ENCODE measurements at places on chromosomes 6 and 20. TPM values are rescaled to one million over a fixed set of nuclear protein-coding genes. Genes with fewer than 3 reads are reported as not detected.

DNA sequence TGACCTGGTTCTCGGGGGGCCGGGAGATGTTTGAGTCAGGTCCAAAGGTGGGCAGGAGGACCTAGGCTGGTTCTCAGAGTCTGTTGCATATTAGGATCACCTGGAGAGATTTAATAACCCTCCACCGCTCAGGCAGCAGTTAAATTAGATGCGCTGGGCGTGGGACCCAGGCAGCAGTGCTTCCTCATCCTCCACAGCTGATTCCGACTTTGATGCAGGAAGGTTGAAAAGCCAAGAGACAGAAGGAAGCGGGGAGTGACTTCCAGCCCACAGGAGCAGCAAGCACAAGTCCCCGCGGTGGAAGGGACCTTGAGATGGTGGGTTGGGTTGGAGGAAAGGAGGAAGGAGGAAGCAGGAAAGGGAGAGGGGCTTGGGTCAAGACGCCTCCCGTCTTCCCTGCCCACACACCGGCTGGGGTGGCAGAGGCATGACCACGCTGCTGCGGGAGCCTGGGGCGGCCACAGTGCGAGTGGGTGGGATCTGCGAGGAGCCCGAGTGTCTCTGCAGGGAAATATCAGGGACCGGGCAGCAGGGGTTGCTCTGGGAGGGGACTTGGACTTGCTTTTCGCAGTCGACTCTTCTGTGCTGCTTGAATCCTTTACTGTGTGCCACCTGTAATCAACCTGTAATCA lies 146.0 kb downstream of the PHACTR3 start:
- no peak for DNase-seq

- DNase-seq = no peak
Measured at GRCh38 chr20:24442909-24443308, 26.5 kb upstream of the SYNDIG1 start.

- DNase-seq = no peak
Measured at GRCh38 chr20:57958050-57958420, 248.2 kb upstream of the PMEPA1 start.

DNA sequence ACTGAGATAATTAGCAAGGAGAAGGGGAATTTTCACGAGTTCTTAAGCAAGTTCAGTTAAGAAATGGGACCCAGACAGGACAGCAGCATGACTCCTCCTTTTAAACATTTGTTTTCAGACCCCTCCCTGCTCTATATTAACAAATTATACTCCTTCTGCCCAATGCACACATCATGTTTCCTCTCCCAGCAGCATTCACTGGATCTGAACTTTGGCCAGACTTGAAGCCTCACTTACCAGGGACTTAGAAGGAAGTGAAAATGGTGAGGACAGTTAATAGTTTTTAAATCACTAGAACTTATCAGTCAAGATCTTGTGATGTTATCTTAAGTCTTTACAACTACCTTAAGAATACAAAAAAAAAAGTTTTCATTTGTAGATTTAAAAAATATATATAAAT lies 1174.7 kb upstream of the MAP3K7 start:
- no peak for DNase-seq

DNA sequence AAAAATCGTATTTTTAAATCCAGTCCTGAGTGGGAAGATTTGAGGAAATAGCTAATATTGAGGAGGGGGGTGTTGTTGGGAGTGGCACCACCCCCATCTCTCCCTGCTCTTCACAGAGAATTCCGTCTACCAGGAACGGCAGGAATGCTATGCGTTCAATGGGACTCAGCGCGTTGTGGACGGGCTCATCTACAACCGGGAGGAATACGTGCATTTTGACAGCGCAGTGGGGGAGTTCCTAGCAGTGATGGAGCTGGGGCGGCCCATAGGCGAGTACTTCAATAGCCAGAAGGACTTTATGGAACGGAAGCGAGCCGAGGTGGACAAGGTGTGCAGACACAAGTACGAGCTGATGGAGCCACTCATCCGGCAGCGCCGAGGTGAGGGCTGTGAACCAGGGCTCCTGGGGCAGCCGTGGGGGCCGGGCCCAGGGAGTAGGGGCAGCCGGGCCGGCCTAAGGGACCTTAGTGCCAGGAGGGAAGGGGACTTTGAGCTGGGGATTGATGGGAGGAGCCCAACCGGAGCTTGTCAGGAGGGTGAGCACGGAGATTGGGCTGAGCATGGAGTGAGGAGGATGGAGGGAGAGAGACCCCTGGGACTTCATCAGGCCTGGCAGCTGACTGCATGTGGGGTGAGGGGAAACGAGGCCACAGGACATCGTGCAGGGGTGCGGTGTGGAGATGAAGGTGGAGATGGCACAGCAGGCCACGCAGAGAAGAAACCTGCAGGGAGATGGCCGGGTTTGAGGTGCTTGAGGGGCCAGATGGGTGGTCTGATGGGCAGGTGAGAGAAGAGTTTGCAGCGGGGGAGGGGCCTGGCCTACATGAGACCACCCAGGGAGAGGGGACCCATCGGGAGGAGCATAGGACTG lies 41.3 kb downstream of the HLA-DPB1 start:
- DNase-seq = no peak

- DNase-seq = no peak
Measured at GRCh38 chr6:84766118-84766798, 1.9 kb upstream of the TBX18 start.

The DOK5 gene
- 17.3 TPM for total RNA-seq

The RPP40 gene
- total RNA-seq = 15.5 TPM

The MAFB gene
- 0.12 TPM for total RNA-seq
